ENCODE measurements at places on chromosomes 2 and 18. TPM values are rescaled to one million over a fixed set of nuclear protein-coding genes. Genes with fewer than 3 reads are reported as not detected.

The MYO5B gene
- polyA plus RNA-seq, result 27.1 TPM

The CYP27A1 gene
- 49.1 TPM for polyA plus RNA-seq

The NEU2 gene
- polyA plus RNA-seq, result not detected

The SYT4 gene
- polyA plus RNA-seq, result 1.2 TPM

The FAP gene
- 12.9 TPM for polyA plus RNA-seq

Measured in renal cortex interstitium (tissue), 15 donors.